ENCODE measurements at places on chromosomes 2 and 18.

- DNase-seq = no peak
These were observed 8.4 kb downstream of the GRP start for GRCh38 chr18:59228351-59228750.

GRCh38 chr2:61135510-61135909, 26.5 kb upstream of the C2orf74 start:
- DNase-seq = peak; percentile 65

GRCh38 chr2:75493230-75493629, 67.5 kb downstream of the EVA1A start:
- DNase-seq = no peak

DNA sequence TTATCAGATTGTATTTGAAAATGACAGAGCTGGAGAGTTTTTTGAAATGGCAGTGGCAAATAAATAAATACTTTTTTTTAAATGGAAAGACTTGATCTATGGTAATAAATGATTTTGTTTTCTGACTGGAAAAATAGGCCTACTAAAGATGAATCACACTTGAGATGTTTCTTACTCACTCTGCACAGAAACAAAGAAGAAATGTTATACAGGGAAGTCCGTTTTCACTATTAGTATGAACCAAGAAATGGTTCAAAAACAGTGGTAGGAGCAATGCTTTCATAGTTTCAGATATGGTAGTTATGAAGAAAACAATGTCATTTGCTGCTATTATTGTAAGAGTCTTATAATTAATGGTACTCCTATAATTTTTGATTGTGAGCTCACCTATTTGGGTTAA, 30.9 kb downstream of the CD28 start:
- DNase-seq = no peak

DNA sequence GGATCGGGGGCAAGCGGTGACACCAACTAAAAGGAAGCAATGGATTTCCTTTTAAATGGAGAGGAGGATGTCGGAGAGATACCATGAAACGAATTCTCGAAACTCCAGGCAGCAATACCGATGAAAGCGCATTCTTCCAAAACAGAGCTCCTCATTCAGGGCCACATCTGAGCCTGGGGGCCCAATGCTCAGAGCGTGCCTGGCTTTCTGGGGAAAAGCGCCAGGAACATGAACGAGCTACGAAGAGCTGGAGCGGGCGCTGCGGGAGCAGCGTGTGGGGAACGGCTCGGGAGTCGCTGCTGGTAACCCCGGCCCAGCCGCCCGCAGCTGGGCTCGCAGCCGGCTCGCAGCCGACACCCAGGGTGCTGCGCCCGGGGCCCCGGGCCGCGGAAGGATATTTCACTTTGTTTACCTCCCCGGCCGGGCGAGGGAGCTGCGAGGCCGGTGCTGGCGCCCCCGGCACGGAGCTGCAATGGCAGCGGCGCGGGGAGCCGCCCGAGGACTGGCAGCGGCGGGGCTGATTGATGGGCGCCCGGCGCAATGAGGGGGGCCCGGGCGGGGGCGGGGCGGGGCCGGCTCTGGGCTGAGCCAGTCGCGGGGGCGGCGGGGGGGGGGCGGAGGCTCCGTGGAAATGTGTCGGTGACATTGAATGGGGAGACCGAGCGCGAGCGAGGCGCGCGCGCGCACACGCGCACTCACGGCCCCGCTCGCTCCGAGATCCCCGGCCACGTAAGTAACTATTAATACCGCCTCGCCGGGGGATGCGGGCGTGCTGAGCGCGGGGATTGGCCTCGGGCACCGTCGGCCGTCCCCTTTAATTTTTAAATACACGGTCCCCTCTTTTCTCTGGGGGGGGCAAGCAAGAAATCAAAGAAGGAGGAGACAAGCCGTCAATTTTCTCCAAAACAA, at the start of gene TRIB2:
TSS of gene TRIB2 (plus strand) at position 655 of the 909 bp plus-strand sequence. CDS start 1,372 bp downstream, outside the sequence.
- DNase-seq = peak; percentile 74

- DNase-seq = no peak
These were observed 97.8 kb downstream of the NCK2 start for GRCh38 chr2:105842555-105842954.

- no peak for DNase-seq
These were observed 210.0 kb upstream of the SKOR2 start for GRCh38 chr18:47461406-47461948.

DNA sequence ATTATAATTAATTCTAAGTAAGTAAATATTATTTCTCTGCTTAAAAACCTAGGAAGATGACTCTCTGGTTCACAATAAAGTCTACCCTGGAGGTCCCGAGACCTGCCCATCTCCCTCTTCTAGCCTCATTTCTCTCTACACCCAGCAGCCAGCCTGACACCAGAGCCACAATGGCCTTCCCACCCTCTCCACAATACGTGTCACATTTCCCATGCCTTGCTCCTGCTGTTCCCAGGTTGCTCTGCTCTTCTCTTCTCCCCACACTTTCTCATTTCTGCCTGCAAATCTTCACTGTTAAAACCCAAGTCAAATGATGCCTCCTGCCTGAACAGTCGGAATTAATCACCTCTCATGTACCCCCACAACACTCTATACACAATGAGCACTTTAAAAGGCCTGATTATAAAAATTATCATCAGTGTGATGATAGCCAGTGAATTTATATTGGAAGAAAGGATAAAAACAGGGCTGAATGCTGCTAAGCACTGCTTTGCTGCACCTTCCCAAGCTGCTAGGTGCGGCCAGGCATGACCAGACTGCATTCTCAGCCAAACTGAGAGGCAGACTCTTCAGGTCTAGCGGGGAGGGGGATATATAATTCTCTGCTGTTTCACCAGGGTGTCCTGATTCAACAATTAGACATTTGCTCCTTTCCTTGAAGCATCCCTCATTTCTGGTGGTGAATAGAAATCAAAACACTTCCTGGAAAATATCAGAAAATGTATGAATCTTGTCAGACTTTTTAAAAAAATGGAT, 160.6 kb downstream of the DTNA start:
- DNase-seq = no peak

DNA sequence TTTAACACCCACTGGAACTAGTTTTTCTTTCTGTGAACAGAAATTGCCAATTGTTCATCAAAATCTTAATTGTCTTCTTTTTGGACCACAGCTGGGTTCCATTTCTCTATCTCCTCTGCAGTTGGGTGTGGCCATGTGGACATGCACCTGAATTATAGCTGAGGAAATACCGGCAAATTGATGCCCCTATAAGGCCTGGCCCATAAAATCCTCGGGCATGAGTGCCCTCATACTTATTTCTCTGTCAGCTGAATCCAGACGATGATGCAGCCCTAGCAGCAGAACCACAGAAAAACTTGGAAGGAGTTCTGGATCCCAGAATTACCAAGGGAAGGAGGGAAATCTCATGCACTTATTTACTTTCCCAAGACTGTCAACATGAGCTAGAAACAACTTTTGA, 249.0 kb downstream of the CYRIA start:
- no peak for DNase-seq

DNA sequence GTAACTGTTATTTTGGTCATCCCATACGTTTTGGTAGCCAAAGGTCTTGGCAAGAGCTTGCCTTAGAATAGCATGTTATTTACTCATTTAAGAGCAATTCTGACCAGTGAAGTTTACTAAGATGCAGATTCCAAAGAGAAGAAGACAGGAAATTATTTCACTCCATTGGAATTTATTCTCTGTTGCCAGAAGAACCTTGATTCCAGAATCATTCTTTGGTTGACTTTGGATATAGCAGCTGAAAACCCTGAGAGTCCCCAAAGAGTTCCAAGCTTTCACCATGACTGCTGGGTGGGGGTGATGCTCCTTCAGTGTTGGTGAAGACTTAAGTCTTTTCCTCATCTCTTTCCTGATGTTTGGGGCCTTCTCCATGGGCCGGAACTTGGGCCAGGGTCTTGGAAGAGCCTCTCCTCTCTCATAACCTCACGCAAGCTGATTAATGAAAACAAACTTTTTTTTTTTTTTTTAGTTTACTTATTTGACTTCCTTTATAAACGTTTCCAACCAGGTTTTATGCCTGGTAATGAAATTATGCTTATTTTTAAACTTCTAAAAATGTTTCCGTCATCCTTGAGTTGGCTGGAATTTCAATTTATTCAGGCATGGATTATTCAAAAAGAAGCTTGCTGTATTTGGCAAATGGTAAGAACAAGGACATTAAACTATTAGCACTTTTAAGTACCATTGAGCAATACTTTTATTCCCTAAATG, 192.0 kb downstream of the MTX2 start:
- DNase-seq = no peak

DNA sequence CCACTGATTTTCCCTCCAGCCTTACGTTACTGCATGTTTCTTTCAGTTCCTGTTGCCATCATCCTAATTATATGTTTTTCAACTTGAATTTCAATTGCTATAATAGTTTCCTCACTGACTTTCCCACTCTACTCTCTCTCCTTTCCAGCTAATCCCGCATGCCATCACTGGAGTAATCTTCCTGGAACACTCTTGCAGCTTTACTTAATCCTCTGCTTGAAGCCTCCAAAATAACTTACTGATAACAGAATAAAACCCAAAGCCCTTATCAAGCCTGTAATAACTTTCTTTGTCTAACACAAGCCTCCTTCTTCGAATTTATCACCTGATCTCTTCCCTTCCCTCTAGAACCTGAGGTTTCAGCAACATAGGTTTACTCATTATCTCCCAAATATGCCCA, 237.3 kb downstream of the LTBP1 start:
- DNase-seq = no peak

GRCh38 chr18:66754335-66754734, 150.4 kb upstream of the CDH19 start:
- no peak for DNase-seq

DNA sequence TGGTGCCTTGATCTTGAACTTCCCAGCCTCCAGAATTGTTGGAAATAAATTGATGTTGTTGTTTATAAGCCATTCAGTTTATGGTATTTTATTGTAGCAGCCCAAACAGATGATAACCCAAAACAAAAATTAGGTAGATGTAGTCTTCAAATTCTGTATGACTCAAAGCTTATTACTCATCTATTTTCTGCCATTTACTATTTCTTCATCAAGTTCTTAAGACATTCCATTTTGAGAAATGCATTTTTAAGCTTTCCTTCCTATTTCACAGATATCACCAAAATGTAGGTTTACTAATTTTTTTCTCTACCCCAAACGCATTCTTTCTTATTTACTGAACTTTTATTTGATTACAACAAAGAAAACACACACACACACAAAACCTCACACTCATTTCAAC, 148.2 kb downstream of the RND3 start:
- no peak for DNase-seq

GRCh38 chr2:37402636-37403035, 58.2 kb downstream of the QPCT start:
- no peak for DNase-seq

- no peak for DNase-seq
These were observed 85.4 kb downstream of the XDH start for GRCh38 chr2:31329081-31329625.

DNA sequence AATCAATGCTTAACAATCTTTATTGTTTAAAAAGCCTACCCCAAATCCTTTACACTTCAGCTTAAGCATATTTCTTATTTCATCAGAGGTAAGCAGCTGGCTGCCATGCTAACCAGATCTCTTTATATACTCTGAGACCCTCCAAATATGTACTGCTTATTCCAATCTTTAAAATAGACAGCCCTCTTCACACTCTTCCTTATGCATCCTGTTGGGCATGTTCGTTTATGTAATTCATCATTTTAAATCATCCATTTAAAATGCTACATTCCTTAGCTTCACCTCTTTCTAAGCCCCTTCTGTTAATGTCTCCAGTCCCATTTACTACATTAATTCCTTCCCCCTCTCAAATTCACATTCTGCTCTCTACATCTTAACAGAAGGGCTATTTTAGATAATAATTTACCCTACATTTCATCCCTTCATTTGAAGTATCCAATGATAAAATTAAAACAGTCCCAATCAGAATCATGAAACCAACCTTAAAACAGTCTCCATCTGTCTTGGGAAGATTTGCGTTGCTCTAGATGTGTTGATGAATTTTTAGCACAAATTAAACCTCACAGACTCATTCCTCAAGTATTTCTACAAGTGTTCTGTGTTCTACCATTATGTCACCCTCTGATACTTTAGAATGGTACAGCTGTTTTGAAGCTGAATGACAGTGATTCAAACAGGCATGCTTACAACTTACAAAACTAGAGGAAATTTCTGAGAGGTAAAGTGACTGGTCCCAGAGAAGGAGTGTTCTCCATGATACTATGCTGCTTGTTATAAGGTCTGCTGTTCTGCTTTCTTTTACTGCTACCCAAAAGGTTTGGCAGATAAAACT, 59.1 kb downstream of the ZNF385B start:
- DNase-seq = no peak

DNA sequence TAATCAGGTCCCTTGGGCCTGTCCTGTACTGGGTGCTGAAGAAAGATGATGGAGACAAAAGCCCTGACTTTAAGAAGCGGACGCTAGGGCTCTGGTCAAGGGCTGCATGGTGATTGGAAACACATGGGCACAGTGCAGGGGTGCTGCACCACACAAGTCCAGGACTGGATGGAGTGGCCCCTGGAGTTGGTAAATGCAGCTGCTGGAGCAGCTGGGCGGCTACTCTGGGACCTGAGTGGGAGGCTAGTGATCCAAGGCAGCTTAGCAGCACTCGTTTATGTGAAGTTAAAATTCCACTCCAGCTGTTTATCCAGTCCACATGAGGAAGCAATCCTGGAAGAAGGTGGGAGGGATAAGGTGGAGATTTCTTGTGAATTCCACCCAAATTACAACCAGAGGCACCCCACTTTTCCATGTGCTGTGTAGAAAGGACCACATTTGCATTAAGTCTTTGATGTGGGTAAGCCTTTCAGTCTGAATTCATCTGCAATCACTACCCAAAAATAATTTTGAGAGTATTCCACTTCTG, 24.9 kb downstream of the MERTK start:
- no peak for DNase-seq

DNA sequence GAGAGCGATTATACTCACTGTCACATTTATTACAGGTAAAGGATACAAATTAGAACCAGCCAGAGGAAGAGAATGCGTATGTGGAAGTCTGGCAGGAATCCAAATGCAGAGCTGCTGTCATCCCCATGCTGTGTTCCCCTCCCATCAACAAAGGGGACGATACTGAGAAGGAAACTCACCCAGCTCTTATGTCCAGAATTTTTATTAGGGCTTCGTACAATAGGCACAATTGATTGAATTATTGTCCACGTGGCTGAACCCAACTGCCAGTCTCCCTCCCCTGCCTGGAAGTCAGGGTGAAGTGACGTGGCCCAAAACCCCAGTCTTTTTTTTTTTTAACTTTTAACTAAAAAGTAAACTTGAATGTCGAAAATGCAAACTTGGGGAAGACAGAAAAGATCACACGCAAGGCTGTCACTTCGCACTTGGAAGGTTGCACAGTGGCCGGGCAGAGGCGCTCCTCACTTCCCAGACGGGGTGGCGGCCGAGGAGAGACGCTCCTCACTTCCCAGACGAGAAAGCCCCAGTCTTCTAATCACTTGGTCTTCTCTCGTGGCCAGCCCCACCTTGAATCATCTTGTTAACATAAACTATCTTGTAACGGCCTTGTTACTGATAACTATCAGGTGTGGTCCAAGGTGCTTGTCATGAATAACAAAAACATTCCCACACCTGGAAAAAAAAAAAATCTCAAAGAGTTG, 40.0 kb upstream of the ITSN2 start:
- no peak for DNase-seq
